ENCODE measurements at places on chromosomes 6 and 20.
A peak's percentile ranks its signal among the peaks of the same experiment; 100 is the strongest.

- no peak for DNase-seq
Measured at GRCh38 chr20:13581451-13581850, 57.3 kb downstream of the TASP1 start.

GRCh38 chr20:5886788-5887187 is 63.5 kb downstream of the TRMT6 start:
- no peak for DNase-seq

GRCh38 chr20:44648068-44648467 is 3.4 kb downstream of the ADA start:
- DNase-seq = no peak

GRCh38 chr6:14930366-14930989 is 315.4 kb upstream of the JARID2 start:
- no peak for DNase-seq

- DNase-seq = no peak
Measured at GRCh38 chr6:150191809-150192208, 49.0 kb downstream of the PPP1R14C start.

- peak; percentile 26 for DNase-seq
Measured at GRCh38 chr6:32845384-32845884, 1.6 kb upstream of the PSMB8 start.
